ENCODE measurements at places on chromosomes 6 and 20.
A peak's percentile ranks its signal among the peaks of the same experiment; 100 is the strongest.

DNA sequence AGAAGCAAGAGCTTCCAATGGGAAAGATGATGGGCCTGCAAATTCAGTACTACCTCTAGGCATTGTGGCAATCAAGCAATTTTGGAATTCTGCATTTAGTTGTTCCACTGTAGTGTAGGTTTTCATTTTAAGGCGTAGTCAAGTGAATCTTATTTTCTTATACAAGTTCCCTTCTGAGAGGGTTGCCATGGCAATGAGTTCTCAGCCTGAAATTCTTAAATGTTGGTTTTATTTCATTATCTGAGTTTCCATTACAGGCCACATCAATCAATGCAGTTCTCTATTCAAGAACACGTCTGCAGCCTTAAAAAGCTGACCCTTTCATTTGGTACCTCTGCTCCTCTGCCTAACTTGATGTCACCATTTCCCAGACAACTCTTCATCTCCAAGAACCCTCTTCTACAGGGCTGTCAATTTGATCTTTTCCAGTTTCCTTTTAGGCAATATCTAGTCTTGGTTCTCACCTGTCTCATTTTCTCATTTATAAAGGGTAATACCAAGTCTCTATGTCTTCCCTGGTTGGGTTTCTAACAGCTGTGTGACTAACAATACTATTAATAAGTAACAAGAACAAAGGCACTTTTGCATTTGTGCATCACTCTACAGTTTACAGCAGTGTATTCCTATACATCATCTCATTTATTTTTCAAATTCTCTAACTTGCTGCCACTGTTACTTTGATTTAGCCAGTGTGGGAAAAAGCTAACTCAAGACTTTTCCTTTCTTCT, 898.2 kb upstream of the FLRT3 start:
- no peak for DNase-seq

GRCh38 chr6:154345811-154346210, 10.8 kb downstream of the IPCEF1 start:
- no peak for DNase-seq

DNA sequence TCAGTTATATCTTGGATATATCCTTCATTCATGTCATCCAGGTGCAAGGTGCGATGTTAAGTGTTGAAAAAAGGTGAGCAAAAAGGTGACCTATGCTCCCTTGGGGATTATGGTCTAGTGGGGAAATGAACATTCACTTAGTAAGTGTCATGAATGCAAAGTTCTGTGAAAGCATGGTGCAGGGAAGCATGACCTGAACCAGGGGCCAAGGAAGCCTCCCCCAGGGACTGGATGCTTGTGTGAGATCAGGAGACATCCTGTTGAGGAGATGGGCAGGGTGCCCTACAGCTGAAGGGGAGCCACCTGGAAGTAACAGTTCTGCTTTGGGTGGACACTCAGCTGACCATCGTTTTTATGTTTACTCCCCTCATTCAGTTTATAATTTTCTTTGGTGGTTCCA, 179.5 kb downstream of the SYNDIG1 start:
- DNase-seq, result no peak

- no peak for DNase-seq
Observed at GRCh38 chr6:87082160-87082721, 12.7 kb downstream of the CGA start.

- peak; percentile 54 for DNase-seq
Observed at GRCh38 chr20:3239867-3240775, 1.1 kb upstream of the SLC4A11 start.

GRCh38 chr20:23039885-23040508, 4.9 kb downstream of the SSTR4 start:
- no peak for DNase-seq

GRCh38 chr20:4366076-4366475, 350.7 kb upstream of the RNF24 start:
- no peak for DNase-seq

- no peak for DNase-seq
Observed at GRCh38 chr20:49275216-49275615, 2.6 kb downstream of the ZNFX1 start.

All from ELF-1 (cell line).